Cardiac fibroblast (primary cell): ENCODE measurements at places on chromosomes 12 and 14.

GRCh38 chr12:104668274-104668718 is 211.5 kb downstream of the CHST11 start:
- DNase-seq, result peak; percentile 87

DNA sequence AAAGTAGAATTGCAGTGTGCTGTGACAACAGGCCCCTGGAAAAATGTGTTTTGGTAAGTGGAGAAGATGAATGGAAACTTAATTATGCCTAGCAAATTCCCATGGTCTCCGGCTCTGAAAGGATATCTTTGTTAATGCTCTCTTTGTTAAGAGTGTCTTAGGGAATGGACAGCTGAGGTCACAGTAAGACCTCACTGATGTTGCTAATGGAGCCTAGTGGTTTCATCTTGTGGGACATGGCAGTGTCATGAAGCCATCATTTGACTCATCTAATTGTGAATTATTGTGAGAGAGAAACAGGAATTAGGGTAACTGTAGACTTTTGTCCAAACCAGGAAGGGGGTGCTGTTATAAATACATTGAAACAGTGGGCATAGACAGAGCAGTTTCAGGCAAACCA is 330.3 kb downstream of the TMTC2 start:
- no peak for DNase-seq

DNA sequence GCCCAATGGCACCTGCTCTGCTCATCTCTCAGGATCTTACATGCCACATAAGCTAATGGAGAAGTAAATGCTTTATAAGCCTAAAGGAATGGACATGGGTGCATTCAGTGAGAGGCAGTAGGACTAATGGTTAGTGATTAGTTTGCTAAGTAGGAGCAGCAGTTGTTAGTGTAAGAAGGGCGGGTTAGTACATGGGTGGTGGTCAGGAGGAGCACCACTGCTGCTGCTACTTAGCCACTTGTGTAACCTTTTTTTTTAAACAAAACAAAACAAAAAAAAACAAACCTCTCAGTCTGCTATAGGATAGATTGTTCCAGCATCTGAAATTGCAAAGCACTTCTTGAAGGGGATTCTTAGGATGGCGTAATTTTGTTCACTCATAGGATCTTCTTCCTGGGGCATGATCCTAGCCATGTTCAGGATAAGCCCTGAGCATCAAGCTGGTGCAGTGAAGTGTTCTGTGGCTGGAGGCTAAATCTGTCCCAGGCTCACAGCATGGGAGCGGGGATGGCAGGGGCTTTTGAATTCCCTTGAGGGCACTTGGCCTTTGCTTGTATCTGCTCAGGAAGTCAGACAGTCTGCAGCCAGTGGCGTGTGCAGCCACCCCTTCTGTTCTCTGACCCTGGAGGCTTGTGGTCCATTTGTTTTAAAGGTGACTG is 63.6 kb downstream of the CHST11 start:
- DNase-seq, result peak; percentile 38

- peak; percentile 29 for DNase-seq
Measured at GRCh38 chr12:78088391-78088832, 257.7 kb downstream of the NAV3 start.

- DNase-seq, result no peak
Measured at GRCh38 chr12:48183876-48184548, 568 bp downstream of the CCDC184 start.

- no peak for DNase-seq
Measured at GRCh38 chr12:52821826-52822660, 8.1 kb upstream of the KRT4 start.

DNA sequence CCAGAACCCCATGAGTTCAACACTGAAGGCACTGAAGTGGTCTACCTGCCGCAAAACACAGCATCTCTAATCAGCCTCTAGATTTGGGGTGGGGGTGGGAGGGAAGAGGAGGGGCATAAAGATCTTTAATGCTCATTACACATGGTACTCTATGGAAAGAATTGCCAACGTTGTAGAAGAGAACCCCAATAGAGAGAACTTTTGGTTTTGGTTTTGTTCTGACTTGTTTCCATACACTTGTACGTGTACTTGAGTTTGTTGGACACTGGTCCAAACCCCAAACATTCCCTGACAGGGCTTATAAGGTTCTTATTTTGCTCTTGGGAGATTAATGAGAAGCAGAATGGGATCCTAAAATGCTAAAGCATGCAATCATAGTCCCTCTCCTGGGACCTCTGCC is 31.0 kb downstream of the GNPTAB start:
- DNase-seq, result no peak

DNA sequence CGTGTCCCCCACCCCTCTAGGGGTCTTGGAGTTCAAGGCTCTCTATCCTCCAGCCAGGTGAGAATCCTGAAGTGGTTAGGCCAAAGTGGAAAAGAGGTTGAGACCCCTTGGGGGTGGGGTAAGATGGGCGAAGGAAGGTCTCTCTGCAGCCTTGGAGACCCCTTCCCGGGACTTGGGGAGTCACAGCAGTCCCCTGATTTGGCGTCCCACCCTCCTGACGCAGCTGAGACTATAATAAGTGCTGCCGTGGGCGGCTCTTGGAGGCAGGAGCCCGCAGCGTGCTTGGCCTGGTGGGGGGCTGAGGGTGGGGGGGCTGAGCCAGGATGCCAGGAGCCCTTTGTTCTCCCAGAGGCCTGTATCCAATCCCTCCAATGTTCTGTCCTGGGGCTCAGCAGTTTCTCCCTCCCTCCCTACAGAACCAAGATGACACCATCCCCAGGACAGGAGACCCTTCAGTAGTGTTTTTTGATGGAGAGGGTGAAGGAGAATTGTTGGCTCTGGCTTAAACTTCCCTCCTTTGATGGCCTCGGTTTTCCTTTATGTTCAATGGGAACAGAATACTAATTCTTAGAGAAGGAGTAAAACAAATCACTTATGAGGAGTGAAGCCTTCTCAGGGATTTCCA is 1.5 kb upstream of the AGAP2 start:
- DNase-seq, result no peak

- DNase-seq, result no peak
Measured at GRCh38 chr12:108580531-108580930, 17.4 kb downstream of the TMEM119 start.

- DNase-seq, result no peak
Measured at GRCh38 chr12:119375883-119376190, 41.3 kb downstream of the CCDC60 start.

- no peak for DNase-seq
Measured at GRCh38 chr14:59116984-59117415, 71.5 kb upstream of the DAAM1 start.

DNA sequence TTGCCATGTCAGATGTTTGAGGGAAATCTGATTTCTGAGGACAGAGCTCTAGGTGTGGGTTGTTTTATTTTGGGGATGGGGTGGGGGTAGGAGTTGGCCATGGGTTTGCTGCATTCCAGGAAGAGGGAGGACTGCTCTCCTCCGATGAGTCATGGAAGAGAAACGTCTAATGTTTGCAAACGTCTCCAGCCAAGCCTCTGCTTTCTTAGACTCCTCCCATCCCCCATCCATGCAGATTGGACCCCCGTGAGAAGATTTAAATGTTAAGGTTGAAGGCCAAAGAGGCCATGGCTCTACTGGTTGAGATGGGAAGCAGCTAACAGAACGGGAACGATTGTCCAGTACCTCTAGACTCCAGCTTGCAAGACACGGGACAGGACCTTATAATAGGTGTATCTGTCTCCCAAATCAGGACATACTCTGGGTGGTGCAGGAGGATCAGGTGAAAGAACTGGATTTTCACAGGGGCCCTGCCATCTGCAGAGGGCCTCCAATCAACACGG is 11.4 kb upstream of the ATP2A2 start:
- DNase-seq, result peak; percentile 79

DNA sequence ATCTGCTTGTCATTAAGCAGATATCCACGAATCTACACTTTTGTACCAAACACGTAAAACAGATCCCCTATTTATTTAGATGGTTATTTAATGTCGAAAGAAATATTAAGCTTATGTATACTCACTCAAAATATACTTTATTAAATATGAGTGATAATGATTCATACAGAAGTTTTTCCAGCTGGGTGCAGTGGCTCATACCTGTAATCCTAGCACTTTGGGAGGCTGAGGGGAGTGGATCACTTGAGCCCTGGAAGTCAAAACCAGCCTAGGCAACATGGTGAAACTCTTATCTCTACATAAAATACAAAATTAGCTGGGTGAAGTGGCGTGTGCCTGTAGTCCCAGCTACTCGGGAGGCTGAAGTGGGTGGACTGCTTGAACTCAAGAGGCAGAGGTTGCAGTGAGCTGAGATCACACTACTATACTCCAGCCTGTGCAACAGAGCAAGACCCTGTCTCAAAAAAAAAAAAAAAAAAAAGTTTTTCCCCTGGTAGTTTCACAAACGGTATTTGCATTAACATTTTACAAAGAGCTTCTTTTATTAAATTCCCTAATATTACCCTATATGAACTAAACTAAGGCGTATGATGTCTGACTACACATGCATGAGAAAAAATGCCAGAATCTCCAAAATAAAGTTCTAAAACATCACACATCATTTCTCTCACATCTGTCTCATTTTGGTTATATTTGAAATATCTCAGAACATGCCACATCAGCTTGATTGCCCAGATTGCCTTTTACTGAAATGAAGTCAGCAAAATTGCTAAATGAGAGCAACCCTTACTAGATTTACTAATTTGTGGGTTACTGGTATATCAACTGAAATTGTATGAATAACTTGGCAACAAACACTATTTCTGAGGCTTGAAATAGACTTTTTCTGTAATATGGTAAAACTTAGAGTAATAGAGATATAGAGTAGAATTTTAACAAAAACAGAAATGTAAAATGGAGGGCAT is 74.9 kb downstream of the PAWR start:
- DNase-seq, result no peak

DNA sequence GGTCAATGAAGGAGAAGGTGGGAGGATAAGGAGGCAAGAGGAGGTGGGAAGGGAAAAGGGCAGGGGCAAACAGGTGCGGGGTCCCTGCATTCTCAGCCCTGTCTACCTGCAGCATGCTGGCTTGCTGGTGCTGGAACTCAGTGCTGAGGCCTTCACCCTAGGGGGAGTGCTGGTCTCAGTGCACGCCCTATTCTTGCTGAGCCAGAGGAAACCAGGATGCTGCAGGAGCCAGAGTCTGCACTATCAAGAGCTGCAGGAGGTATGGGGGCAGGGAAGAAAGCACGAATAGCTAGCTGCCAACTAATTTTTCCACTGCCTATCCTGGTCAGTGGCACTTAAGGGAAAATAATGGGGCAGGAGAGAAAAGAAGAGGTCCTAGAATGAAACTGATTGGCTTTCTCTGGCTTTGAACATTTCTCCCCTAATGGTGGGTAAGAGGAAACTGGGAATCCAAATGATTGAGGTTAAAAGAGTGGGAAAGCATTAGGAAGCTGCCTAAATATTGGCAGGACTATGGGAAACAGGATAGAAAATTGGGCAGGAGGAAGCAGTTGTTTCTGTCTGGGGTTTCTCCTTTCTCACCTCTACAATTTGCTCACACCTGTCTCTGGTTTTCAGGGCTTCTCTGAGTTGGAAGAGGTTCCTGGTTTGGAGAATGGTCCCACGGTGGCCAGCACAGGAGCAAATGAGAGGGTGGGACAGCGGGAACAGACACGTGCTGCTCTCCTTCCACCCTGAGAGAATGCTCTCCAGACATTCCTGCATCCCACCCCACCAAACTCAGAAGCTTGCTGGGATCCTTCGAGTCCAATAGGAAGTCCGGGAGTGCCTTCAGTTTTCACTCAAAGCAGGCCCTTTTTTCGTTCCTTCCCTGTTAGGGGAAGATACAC is 1.9 kb downstream of the TMEM253 start:
- no peak for DNase-seq

- DNase-seq, result no peak
Measured at GRCh38 chr12:72134246-72135020, 137.7 kb upstream of the TRHDE start.
